ENCODE measurements at places on chromosomes 3 and 15. TPM values are rescaled to one million over a fixed set of nuclear protein-coding genes. Genes with fewer than 3 reads are reported as not detected.

- DNase-seq: no peak
Measured at GRCh38 chr3:43079536-43080332, 26.1 kb downstream of the POMGNT2 start.

- no peak for DNase-seq
Measured at GRCh38 chr3:173725507-173725906, 328.0 kb downstream of the NLGN1 start.

The MAP2K5 gene
- total RNA-seq: 13.3 TPM

The NDUFB5 gene
- total RNA-seq: 91.5 TPM

All from type B pancreatic cell (in vitro differentiated cells).